ENCODE measurements at places on chromosomes 5 and 9.

DNA sequence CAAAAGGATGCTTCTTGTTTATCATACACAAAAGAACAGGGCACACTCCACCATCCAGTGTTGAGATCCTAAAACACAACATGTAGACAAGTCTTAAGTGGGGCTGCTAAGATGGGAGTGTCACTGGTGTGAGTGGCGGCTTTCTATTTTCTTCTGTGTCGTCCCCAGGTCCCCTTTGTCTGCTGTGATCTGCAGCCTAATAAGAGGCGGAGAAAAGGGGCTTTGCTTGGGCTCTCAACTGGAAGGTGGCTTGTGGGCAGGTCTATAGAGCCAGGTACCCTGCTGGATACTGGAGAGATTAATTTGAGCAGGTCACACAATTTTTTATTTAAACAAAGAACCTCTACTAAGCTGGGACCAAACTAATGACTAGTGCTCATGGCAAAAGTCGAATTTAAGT, 126.1 kb upstream of the SAP30L start:
- DNase-seq, result no peak

GRCh38 chr9:120652934-120653333, 61.3 kb downstream of the MEGF9 start:
- no peak for DNase-seq

DNA sequence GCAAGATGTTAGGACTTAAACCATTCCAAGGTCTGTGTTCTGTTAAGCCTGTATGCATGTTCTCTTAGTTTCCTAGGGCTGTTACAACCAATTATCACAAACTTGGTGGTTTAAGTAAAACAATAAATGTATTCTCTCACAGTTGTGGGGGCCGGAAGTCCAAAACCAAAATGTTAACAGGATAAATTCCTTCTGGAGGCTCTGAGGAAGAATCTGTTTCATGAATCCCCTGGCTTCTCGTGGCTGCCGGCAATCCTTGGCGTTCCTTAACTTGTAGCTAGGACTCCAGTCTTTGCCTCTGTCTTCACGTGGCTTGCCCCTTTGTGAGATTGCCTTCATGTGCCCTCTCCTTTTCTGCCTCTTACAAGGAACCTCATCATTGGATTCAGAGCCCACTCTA, 30.4 kb downstream of the FEM1C start:
- no peak for DNase-seq

GRCh38 chr5:179297486-179298180, 47.6 kb downstream of the ADAMTS2 start:
- DNase-seq, result no peak

GRCh38 chr5:120609570-120609969, 145.5 kb downstream of the PRR16 start:
- DNase-seq, result no peak

DNA sequence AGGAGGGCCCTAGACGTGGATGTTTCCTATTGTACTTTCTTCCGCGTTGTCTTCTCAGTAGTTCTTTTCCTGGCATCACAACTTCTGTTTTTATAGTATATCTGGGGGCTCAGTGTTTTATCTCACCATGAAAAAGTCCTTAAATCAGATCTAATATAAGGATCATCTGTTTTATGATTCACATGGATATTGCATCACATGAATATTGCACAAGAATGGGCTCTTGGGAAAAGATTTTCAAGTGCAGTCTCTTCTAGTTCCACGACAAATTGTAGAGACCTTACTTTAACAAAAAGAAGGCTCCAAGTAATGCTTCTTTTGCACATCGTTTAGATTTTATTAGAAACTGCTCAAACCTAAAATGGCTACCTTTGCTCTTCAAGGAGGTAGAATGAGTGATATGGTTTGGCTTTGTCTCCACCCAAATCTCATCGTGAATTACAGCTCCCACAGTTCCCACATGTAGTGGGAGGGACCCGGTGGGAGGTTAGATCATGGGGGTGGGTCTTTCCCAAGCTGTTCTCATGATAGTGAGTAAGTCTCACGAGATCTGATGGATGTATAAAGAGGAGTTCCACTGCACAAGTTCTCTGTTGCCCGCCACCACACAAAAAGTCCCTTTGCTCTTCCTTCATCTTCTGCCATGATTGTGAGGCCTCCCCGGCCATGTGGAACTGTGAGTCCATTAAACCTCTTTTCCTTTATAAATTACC, 53.7 kb upstream of the FAM120A start:
- DNase-seq, result no peak

- DNase-seq, result no peak
Measured at GRCh38 chr9:130473566-130473965, 28.8 kb downstream of the ASS1 start.

DNA sequence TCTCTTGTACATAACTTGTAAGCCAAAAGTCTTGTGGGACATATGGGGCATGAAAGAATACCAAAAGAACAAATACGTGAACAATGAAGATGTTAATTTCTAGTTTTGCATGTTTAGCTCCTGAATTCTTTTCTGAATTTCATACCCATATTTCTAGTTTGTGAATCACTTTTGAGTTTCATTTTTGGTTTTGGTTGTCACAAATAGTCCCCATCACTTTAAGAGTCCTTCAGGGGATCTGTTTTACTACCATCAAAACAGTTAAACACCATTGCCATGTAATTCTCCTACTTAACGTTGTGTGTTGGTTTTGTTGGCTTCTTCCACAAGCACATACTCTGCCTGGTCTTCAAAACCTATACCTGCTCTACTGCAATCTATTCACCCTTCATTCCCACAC, 27.0 kb downstream of the VCAN start:
- DNase-seq, result no peak

DNA sequence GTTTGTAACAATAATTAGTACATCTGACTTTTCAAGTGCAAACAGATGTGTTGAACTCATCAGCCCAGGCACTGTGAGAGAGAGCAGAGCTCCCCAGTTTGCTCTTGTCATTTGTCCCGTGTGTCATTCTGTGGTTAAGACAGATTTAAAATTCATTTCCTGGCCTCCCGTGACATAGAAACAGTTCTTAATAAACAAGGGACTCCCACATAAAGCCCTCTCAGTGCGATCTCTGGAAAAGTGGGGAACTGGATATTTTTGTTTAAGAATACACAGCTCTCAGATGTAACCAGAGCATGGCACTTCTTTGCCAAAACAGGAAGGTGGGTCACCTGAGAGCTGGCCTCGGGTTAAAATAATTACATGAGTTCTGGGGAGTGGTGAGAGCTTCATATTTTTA, 58.6 kb downstream of the PRKACG start:
- no peak for DNase-seq

DNA sequence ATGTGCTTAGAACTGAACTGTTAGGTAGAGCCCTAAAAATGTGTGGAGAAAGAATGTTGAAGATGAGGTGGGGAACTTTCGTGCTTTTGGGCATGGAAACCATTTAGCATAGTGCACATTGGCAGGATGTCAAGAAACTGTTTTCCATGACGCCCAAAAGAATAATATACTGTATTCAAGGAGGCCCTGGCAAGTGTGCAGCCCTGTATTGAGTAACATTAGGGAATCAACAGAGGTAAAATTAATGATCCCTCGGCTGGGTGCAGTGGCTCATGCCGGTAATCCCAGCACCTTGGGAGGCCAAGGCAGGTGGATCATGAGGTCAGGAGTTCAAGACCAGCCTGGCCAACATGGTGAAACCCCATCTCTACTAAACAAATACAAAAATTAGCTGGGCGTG, 20.9 kb upstream of the PLIN2 start:
- DNase-seq, result no peak

GRCh38 chr9:37297592-37297991, 124.9 kb upstream of the GRHPR start:
- no peak for DNase-seq

DNA sequence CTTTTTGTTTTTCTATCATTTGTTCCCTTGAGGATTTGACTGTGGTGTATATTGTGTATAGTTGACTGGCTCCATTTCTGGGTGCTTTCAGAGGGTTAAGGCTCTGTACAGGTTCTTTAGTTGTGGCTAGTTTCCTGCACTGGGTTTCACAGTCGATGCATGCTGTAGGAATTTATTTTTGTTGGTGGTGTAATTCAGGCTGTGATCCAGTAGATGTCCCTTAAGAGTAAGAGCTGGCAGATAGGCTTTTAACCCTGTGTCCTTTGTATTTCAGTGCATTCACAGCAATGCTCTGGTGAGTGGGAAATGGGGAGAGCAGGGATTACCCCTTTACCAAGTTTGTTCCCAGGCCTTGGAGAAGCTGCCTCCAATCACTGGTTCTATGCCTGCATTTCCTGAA, 112.9 kb downstream of the SPATA31D1 start:
- DNase-seq, result no peak

- DNase-seq, result no peak
Measured at GRCh38 chr5:73981704-73982103, 355.7 kb downstream of the ARHGEF28 start.

GRCh38 chr5:107293541-107294210, 377.1 kb downstream of the EFNA5 start:
- no peak for DNase-seq

- no peak for DNase-seq
Measured at GRCh38 chr5:127799293-127799905, 96.2 kb downstream of the CCDC192 start.

- DNase-seq, result no peak
Measured at GRCh38 chr5:10578293-10578665, 14.4 kb downstream of the ANKRD33B start.

- DNase-seq, result peak; percentile 2
Measured at GRCh38 chr5:176739461-176740051, 70.8 kb upstream of the UNC5A start.

GRCh38 chr5:11584017-11584416, 320.2 kb downstream of the CTNND2 start:
- no peak for DNase-seq

DNA sequence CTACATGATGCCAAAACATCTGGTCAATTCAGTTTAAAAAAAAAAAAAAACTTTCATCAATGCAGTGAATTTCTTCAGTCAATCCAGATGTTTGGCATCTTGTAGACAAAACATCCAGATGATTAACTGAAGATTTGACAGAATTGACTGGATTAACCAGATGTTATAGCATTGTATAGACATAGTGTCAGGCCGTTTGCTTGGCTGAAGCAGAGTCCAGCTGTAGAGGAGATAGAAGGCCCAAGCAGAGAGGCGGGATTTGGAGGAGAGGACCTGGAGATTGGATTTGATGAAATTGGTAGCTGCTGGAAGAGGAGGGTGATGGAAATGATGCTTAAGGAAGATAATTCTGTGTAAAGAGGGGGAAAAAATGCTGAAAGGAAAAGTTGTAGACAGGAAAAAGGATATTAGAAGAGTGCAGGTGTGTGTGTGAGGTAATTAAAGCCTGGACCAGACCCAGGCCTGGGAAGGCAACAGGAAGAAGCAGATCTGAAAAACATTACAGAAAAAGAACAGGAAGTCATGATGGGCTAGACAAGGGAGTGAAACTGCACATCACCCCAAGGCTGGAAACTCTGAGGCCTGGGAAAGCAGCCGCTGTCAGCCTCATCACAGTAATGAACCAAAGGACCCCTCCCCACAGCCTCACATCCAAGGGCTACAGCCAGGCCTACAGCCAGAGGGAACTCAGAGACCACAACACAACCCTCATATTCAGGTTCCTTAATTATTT, 258.3 kb downstream of the CWC27 start:
- peak; percentile 29 for DNase-seq

DNA sequence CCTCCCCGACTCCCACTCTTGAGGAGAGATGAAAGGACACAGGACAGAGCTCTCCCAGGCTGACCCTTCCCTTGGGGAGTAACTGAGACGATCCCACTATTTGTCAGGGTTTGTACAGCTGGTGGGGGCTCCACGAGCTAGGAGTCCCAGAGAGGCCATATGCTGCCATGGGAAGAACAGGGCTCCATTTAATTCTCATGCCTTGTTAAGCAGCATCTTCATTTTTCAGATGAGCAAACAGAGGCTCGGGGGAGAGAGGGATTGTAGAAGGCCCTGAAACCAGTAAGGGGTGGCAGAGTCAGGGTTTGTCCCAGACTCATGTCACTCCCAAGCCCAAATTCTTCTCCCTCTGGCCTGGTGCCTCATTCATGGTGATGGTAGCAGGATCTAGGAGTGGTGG, 176.4 kb downstream of the NSG2 start:
- DNase-seq, result no peak

DNA sequence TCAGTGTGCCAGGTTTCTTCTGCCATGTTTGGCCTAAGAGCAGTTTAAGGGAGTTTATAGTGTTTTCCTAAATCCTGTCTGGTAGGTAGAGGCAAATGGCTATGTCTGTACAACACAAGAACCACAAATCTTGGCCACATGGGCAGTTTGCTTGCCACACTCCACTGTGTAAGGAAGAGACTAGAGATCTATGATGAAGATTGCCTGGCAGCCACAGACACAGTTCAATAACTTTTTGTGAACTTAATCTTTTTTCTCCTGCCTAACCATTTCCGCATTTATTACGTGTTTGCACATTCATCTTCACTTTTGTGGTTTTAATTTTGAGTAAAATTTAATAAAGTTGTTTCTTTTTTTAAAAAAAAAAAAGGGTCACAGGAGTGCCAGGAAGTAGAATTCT, 5.8 kb downstream of the MFAP3 start:
- no peak for DNase-seq

DNA sequence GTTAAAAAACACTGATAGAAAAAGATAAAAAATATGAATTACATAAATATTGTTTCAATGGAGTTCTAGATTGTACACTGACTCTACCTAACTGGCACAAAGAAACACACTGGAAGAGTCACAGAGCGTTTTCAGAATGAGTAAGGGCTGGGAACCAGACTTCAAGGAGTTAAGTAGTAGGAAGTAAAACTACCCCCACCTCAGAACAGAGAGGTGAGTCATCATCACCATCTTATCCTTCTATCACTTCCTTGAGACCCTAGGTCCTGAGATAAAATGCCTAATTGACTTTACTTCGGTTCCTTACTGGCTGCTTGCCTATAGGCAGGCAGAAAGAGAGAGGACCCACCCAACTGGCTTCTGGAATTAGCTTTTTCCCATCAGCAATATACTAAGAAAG, 79.7 kb downstream of the ELAVL2 start:
- no peak for DNase-seq

GRCh38 chr5:63919763-63920478, 42.3 kb downstream of the HTR1A start:
- no peak for DNase-seq

GRCh38 chr9:74369844-74370243, 127.3 kb upstream of the RORB start:
- no peak for DNase-seq

DNA sequence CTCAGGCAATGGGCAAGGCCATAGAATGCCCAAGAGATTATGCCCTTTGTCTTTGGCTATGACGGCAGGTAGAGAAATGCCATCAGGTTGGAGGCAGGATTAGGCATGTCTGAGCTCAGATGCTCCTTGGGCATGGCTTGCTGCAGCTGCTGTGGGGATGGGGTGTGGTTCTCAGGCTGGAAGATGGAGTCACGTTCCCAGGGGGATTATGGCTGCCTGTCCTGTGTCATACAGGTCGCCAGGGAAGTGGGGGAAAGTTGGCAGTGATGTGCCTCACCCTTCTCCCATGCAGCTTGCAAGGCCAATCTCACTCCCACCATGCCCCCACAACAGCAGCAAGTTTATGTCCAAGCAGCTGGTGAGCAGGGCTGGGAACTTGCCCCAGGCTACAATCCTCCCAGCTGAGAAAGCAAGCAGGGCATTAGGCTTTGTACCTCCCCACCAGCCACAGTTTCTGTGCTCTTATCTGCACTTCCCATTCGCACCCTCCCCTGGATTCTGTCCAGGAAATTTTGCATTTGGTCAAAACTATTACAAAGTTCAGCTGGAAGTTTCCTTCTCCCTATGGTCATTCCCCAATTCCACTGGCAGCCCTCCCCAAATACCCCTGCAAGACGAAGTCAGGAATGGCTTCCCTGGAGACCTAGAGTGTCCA, 1788.0 kb upstream of the NUDT12 start:
- DNase-seq, result no peak

Measured in activated T-cell treated with anti-CD3 and anti-CD28 coated beads, Interleukin-2, amount 50 U/mL, for 48 hours (primary cell).